Kasumi-1 (cell line): ENCODE measurements at places on chromosomes 3 and 15.

GRCh38 chr3:177515786-177516157 is 318.5 kb upstream of the TBL1XR1 start:
- no peak for DNase-seq

DNA sequence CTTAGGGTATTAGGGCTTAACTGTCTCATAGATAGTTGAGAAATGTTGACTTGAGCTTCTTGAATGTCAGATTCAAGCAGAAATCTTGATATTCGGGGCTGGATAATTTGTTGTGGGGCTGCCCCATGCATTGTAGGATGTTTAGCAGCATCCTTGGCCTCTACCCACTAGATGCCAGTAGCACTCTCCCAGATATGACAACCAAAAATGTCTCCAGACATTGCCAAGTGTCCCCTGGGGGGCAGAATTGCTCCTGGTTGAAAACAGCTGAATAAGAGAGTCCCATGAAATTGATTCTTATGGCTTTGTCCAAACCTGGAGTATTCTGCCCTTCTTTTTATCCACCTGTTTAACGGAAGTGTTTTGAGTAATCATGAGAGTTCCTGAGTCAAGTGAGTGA is 15.9 kb upstream of the LCMT2 start:
- no peak for DNase-seq

DNA sequence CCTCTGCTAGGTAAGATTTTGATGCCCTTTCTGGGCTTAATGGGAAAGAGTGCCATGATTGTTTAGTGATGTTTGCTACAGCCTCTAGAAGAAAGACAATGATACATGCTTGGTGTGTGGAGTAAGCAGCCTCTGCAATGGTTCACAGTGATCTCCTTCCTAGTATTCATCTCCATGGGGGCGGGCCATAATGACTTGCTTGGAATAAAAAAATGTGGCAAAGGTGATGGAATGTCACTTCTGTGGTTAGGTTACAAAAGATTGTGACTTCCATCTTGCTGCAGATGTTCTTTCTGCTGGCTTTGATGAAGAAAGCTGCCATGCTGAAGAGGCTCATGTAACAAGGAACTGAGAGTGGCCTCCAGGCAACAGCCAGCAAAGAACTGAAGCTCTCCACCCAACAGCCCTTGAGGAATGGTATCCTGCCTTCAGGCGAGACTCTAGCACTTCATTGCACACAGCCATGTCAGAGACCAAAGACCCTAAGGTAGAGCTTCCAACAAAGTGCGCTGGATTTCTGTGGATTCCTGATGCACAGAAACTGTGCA is 139.1 kb upstream of the LRIG1 start:
- no peak for DNase-seq

DNA sequence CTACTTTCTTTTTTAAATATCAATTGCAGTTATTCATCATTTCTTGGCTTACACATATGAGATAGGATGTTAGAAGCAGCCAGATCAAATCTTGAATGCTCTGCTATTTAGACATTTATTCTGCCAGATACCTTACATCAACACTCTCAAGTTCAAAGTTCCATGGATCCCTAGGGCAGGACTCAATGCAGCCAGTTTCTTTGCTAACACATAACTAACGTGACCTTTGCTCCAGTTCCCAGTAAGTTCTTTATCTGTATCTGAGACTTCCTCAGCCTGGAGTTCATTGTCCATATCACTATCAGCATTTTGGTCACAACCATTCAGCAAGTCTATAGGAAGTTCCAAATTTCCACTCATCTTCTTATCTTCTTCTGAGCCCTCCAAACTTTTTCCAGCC is 939.9 kb downstream of the VGLL3 start:
- no peak for DNase-seq

DNA sequence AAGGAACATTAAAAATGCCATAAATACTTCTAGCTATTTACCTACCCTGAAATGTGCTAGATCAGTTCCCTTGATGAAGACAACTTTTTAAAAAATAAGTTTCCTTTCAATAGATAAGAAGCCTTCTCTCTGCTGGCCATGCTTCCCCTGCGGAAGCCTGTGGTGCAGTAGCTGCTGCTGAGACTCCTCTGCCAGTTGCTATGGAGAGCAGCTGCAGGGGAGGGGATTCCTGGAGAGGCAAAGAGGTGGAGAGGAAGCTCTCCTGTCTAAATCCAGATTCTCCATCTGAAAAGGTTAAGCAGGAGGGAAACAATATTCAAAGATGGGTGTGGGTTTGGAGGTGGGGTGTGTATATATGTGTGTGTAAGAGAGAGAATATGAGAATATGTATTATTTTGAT is 69.8 kb upstream of the BFSP2 start:
- no peak for DNase-seq

DNA sequence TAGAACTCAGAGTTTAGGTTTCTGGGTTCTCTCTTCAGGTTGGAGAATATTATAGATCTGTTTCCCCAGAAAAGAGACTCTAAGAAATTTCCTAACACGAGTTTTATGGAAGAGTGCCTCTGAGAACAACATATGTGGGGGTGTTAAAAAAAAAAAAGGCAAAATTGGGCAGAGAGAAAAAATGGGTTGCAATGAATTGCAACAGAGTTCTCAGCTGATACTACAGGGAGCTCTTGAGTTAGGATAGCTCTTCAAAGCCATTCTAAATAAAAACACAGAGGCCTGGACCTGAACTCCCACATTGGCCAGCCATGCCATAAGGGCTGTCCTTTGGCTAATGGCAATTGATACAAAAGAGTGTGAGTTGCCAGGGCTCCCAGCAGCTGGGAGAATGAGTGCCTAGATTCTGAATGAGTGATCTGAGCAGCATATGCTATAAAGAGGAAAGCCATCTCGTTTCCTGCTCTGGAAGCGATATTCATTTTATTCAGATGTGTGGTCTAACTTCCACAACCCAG is 20.1 kb upstream of the UBE2E2 start:
- DNase-seq, result no peak

DNA sequence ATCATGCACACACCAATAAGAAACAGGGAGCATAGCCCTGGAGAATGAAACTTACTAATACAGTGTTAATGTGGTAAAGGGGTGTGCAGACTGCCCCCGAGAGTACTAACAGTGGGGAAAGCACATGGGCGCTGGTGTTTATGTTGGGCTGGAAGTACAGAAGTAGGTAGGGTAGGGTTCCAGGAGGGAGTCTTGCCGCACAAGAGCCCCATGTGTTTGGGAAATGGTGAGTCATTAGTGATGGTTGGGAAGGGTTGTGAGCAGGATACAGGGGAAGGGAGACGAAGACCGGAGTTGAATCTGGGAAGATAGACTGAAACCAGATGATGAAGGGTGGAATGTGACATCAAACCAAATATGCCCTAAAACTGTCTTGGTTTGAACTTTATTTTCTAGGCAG is 117.1 kb downstream of the THSD4 start:
- DNase-seq, result no peak

DNA sequence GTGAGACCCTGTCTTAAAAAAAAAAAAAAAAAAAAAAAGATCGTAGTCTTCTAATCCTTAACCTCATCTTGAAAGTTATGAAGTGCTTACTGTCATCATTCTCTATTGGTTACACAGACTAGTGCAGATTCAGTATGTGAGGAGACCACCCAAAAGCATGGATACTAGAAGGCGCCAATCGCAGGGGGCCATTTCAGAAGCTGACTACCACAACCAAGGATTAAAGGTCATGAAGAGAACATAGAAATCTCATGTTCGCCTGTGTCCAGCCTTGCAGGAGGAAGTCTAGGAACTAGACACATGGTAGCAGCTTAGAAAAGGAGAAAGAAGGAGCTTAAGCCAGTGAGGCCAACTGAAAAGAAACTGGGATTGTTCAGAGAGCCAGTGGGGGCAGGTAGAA is 207.8 kb downstream of the THSD4 start:
- DNase-seq, result no peak

- DNase-seq, result no peak
Measured at GRCh38 chr15:55394694-55395093, 13.5 kb downstream of the CCPG1 start.

DNA sequence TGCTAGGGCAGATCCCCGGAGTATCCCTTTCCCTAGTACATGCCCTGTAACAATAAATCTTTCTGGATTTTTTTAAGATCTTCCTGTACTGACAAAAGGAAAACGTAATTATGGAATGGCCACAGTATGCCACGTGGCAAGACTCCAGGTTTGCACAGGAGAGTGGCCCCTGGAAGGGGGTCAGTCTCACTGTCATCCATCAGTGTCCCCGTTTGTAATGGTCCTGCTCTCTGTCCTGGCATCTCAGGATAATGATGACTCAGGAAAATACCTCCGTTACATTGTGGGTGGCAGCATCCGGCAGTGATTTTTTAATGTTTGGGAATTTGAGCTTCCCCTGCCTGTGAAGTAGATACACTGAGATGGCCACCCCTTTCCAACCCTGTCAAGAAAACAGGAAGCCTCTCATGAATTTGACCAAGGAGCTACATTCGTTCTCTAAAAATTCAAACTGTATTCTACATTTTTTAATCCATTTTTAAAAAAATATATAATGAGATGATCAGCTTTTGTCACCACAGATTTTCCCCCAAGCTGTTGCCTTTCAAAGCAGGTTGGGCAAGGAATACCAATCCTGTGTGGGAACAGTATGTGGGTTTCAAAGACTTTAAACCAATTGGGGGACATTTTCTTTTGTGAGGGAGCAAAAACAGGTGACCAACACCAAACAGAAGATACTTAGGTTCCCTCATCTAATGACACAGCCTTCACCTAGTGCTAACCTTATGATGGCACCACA is 110.4 kb downstream of the C3orf70 start:
- DNase-seq, result no peak

GRCh38 chr15:78715434-78715833 is 74.4 kb upstream of the CHRNB4 start:
- DNase-seq, result no peak

DNA sequence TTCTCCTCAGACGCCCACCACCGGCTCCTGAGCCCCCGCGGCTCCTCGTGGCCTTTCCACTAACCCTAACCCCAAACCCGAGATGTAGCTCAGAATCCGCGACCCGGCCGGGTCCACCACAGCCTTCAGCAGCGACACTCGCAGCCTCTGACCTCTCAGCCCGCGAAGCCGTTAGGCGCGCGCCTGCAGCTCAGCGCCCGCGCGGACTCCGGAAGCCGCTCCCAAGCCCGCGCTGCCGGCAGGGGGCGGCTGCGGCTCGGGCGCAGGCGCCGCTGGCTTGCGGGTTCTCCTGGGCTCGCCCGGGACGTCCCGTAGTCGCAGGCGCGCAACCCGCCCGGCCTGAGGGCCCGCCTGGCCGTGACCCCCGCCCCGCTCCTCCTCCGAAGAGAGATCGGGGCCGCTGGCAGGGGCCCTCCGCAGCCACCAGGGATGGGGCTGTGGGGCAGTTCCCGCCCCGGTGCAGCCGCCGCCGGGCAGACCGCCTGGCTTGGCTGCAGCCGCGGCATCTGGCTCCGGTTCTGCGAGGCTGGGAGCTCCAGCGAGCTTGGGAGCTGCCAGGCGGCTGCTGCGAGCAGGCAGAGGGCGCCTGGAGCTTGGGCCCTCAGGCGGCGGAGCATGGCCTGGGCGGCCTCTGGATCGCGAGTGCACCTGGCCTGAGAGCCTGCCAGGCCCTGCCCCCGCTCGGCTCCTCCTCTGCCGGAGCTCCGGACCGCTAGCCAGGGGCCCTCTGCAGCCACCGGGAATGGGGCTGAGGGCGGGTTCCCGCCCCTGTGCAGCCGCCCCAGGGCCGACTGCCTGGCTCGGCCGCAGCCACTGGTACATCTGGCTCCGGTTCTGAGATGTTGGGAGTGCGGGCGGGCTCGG is 120.7 kb downstream of the LMLN start:
- DNase-seq, result peak; percentile 32

DNA sequence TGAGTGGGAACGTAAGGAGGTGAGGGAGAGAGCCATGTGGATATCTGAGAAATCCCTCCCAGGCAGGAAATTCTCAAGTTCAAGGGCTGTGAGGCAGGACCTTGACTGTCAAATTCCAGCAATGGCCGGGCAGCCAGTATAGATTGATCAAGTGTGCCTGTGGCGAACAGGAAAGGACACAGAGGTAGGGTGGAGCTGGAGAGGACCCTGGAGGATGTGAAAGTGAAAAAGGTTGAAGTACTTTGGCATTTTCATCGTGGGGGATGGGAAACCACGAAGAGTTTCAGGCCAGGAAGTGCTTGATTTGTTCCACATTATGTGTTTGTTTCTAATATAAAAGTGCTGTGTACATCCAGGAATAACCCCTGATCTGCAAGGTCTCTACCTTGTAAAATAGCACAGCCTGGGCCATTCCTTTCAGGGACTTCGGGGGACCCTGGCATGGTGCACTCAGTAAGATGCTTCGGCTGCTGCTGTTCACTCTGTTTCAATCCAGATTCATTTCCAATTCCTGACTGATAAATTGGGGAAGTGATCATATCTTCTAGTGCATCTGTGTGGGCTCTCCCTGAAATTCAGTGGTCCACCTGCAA is 156.6 kb downstream of the MCTP2 start:
- no peak for DNase-seq

GRCh38 chr3:157428853-157429252 is 7.8 kb upstream of the PTX3 start:
- no peak for DNase-seq

DNA sequence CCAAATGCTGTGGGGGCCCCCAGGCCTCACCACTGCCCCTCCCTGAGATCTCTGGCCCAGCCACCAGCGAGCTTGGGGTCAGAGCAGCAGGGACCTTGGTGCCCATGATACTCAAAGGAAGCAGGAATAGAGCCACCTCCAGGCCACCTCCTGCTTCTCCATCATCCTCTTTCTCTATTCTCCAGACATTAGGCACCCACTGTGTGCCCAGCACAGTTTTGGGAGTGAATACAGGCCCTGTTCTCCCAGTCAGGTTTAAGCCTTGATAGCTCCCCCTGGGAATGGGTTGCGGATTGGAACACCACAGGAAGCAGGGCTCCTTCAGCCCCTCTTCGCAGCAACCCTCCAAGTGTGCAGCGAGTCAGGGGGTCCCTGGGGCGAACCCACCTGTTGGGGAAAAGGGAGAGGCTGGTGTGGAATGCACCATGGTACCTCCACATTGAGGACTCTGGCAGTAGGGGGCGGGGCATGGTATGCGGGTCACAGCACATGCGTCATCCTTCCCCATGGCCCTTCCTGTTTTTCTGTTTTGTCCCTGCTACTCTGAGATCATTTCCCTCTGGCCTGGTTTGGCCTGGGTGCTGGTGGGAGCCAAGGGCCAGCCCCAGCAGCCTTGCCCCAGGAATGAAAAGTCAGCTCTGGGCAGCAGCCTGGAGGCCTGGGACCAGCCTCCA is 14.2 kb upstream of the SEMA3B start:
- no peak for DNase-seq

DNA sequence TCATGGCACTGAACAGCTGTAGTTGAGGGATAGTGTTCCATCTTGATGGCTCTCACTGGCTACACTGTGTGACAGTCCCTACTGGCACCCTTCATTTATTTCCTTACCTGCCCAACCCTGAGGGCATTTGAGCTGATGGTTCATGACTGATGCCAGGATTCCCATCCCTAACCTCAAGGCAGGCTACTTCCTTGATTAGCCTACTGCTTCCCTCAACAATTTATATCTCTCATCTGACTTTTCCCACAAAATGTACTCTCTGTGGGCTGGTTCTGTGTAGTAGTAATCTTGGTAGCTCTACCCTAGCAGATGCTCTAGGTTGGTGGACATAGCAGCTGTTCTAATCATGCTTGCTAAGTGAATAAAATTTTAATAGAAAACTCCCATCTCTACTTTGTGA is 106.0 kb downstream of the THRB start:
- no peak for DNase-seq
